ENCODE measurements at places on chromosomes 3 and 15.
A peak's percentile ranks its signal among the peaks of the same experiment; 100 is the strongest.

GRCh38 chr3:15113471-15113870, 14.5 kb upstream of the RBSN start:
- peak; percentile 16 for DNase-seq

- DNase-seq, result no peak
Measured at GRCh38 chr15:92392462-92392861, 1.2 kb upstream of the ST8SIA2 start.

DNA sequence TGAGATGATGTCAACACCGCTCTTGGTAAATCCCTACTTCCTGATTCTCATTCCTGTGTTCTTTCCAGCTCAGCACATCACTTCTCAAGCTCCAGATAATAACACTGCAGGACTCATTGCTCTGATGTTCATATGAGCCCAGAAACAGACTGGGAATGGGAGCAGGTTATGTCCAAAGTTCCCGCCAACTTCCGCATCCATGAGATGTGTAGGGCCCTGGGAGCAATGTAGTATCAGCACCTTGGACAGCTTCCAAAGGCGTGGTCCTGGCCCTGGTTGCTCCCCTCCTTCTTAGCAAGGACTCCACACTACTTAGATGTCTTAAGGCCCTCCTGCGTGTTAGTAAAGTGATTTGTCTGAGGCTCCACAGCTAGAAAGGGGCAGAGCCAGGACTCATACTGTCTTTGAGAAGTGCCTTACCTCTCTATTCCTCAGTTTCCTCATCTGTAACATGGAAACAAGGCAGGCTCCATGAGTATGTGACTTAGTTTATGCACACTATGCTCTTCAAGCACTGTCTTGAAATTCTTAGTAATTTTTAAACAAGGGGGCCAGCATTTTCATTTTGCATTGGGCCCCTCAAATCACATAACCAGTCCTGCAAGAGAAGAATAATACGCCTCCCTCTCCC, 27.9 kb upstream of the SLC6A1 start:
- DNase-seq, result peak; percentile 45

- DNase-seq, result no peak
Measured at GRCh38 chr15:85443046-85443445, 62.6 kb downstream of the AKAP13 start.

DNA sequence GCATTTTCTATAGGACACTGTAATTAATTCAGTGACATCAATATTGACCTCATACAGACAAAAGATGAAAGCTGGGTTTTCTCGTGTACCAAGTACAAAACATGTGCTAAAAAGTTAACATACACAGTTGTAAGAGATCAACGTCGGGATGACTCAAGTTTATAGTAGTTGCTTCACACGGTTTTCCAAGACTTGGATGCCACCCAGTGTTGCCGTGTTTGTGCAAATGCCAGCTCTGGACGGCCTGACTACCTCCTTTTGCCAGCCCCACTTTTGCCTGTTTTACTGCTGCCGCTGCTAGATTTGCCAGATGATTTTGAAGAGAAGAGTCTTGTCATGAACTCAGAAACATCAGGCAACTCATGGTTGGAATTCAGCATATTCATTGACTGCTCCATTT, 17.6 kb downstream of the EMC7 start:
- no peak for DNase-seq

DNA sequence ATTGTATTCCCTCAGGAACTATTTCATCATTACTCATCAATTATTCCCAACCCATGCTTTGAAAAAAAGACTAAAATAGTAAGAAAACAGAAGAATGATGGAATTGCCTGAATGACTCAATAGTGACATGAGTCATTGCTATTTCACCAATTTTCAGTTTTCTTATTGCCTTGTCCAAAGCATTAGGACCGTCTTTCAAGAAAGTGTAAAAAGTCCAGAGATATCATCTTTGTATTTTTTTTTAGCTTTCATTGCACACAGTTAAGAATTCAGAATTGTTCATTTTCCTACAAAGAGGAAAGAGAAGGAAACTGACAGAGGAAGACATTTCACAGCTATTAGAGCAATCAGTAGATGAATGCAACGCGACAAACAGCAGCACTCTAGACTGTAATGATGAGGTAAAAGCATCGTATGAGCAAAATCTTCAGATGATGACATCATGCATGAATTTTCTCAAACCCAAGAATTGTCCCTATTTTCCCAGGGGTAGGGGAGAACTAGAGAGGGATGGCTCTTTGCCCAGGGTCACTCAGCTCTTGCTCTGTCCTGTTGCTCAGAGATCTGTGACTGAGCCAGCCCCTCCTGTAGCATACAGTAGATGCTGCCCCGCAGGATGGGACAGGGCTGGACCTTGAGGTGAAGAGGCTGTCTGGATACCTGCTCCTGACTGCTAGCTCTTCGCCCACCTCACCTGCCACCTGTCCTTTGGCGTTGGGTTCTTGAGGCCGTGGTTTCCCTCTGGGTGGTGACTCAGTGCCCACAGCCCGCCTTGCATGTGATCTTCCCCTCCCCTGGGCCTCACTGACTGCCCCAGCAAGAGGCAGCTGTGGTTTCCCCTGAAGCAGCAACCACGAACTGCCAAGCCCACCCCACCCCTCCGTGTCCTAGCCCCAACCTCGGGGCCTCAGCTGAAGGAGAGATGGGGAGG, 84.8 kb downstream of the PPCDC start:
- DNase-seq, result peak; percentile 45

DNA sequence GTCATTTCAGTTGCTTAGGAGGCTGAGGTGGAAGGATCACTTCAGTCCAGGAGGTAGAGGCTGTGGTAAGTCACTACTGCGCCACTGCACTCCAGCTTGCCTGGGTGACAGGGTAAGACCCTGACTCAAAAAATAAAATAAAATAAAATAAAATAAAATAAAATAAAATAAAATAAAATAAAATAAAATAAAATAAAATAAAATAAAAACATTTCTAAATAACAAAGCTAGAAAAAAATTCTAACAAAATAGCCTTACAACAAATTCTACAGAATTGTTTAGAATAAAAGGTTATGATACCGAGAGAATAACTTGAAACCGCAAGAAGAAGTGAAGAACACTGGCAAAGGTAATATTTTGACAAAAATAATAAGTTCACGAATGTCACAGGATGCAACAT, 794.3 kb downstream of the NR2F2 start:
- DNase-seq, result no peak

DNA sequence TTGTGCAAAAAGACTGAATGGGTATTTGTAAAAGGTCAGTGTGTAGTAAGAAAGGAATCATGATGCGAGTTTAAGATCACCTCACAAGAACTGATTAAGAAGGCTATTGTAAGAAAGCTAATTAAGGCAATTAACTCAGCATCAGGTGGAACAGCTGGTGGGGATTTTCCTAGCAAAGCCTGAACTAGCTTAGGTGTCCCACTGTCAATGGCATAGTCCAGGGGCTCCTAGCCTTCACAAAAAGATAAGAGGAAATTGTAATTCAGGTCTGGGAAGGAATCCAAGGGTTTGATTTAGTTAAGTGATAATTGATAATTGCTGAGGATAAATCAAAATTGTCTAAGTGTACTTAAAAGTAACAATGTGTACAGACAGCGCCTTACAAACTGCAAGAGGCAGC, 901.6 kb downstream of the TUSC7 start:
- peak; percentile 32 for DNase-seq

- no peak for DNase-seq
Measured at GRCh38 chr3:108401836-108402235, 105.5 kb downstream of the HHLA2 start.

GRCh38 chr15:36917411-36918267, 182.7 kb downstream of the MEIS2 start:
- no peak for DNase-seq

DNA sequence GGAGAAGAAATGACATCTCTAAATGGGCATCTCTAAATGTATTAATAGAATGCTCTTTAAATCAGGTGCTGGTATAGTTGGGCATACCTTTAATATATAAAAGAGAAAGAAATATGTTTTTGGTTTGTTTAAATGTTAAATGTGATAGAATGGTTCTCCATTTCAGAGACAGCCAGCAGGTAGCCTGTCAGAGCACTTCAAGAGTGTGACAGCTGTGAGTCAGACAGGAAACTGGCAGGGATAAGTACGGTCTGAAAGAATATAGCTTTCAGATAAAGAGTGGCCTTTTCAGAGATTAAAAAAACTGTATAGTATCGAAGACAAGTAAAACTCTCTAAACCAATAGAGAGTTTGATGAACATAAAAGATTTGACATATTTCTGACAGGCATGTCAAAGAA, 654.1 kb downstream of the IGSF11 start:
- DNase-seq, result peak; percentile 3

- DNase-seq, result no peak
Measured at GRCh38 chr3:132416161-132416560, 1.1 kb upstream of the DNAJC13 start.

GRCh38 chr15:27956285-27956684, 142.8 kb downstream of the OCA2 start:
- DNase-seq, result no peak

- no peak for DNase-seq
Measured at GRCh38 chr15:83292317-83292716, 7.9 kb upstream of the BNC1 start.

- DNase-seq, result no peak
Measured at GRCh38 chr3:50961386-50961785, 286.7 kb downstream of the DOCK3 start.

DNA sequence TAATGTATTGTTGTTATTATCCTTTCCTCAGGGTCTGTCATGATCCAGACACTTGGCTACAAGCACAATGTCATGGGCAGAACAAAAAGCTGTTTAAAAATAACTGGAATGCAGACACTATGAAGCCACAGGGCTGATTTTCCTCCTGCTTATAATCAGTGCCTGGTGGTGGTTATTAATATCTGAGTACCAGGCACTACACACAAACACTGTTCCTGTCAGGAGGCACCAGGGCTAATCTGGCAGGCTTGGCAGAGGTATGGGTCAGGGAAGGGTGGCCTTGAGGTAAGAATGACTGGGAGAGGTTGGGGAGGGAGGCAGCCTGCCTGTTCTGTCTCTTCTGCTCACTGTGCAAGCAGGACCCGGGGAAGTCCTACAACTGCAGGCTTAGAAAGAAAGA, 67.2 kb downstream of the WDR76 start:
- no peak for DNase-seq
